ENCODE measurements at places on chromosomes 5 and 9.

DNA sequence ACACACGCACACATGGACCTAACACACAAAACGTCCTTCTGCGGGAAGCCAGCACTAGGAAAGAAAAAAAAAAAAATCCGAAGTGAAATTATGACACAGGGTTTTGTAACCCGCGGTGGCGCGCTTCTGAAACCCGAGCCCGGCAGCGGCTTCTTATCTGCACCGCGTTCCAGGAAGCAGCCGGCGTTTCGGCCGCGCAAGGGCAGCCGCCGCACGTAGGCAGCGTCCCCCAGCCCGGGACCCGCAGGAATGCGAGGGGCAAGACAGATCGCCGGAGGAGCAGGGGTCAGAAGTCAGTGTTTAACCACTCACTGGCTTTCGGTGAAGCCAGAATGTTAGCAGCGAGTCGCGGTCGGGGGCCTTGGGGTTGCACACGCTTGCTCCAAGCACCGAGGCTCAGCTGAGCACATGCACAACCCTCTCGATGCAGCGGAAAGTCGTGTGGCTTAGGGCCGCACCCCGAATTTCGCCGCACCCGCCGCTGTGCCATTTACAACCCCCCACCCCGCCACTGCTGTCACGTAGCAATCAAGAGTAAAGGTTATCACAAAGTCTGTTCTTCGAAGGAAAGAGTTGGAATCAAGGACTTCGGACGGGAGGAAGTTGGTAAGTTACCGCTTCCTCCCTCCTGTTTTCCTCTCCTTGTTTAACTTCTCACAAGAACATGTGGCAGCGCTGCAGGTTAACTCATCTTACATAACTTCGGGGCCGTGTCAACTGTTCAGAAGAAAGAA is 167.9 kb downstream of the AUH start:
- DNase-seq: peak; percentile 74

- DNase-seq: no peak
Measured at GRCh38 chr5:11040345-11040744, 279.3 kb upstream of the DAP start.

DNA sequence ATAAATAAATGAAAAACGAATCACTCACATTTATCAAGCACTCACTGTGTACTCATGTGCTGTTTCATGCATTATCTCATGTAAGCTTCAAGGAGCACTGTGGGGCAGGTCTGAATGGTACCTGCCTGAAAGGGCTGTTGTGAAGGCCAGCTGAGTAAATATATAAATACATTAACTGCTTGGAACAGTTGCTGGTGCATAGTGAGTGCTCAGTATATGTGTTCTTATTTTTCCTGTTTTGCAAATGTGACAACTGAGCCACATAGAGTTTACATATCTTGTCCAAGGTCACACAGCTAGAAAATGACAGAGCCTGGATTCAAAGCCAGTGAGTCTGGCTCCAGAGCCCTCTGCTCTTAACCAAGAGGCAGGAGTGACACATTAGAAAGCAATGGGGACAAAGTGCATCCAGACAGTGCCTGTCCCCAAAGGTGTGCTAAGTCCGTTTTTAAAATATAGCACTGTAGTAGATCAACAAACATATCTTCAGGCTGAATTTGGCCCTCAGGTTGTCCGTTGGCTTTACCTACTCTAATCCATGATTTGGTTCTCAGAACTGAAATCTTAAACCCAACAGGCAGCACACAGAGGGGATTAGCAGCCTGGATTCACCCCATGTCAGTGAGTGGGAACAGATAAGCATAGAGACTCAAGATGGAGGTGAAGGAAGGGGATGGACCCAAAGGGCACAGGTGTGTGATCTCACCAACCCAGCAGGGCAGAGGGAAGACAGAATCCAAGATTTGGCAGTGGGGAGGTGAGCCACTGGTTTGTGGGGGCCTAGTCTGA is 70.8 kb downstream of the WWC1 start:
- no peak for DNase-seq

DNA sequence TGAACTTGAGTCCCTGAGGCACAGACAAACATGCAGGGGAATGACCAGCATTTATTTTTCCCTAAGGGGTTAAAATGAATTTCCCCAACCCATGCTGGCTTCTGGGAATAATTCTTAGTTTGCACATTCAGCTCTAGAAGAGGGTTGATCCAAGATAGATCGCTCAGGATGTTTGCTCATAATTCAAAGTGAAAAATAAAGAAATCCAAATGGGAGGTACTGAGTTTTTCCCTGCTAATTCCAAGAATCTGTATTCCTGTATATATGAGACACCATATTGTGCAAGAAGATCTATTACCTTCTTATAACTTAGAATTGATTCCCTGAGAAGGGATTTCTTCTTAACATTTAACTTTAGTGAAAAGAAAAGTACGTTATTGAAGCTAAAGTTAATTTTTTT is 96.2 kb downstream of the VCAN start:
- DNase-seq: no peak

DNA sequence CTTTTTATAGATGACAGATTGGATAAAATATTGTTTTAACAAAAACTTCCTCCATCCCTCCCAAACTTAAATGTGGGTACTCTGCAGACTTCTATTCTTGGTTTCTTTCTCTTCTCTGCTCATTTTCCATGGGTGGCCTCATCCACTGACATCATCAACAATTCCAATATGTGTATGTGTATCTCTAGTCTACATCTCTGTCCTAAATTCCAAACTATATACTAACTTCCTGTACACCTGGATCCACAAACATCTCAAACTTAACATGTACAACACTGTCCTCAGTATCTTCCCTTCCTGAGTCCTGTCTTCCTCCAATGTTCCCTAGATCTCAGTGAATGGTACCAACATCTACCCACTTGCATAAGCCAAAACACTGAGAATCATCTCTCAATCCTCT is 28.5 kb upstream of the CDK5RAP2 start:
- no peak for DNase-seq

DNA sequence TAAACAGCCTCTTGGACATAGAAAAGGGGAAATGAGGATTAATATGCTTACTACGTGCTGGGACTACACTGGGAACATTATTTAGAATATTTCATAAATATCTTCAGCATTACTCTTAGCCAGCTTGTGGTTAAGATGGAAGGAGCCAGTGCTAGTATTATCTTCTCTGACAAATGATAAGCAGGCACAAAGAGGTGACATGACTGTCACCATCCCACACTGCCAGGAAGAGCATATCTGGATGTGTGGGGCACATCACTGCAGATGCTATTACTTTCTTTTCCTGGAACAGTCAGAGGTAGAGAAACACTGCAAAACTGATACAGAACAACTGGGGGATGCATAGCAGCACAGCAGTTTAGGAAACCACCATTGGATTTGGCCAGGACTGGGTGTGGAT is 281.0 kb upstream of the TNC start:
- DNase-seq: no peak

- DNase-seq: no peak
Measured at GRCh38 chr5:143033535-143034250, 263.5 kb downstream of the ARHGAP26 start.

DNA sequence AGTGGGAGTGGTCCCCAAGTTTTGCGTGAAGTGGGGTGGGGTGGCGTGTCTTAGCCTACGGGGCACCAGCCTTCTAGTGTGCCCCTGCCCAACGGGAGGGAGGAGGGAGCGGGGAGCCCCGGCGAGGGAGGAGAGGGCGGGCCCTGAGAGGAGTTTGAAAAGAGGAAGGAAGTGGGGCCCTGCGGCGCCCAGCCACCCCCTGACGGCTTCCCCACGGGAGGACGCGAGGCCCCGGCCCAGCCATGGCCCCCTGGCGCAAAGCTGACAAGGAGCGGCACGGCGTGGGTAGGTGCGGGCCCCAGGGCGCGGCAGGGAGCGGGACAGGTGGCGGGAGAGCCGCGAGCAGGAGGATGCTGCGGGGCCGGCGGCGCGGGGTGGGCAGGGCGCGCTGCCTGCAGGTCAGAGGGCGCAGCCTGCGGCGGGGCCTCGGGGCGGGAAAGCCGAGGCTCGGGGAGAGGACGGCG is at the start of gene DOCK2:
Gene DOCK2, plus strand, starts transcription at position 191 of the 464 bp plus-strand sequence. Its CDS starts 52 bp downstream, at position 243.
- DNase-seq: peak; percentile 67

DNA sequence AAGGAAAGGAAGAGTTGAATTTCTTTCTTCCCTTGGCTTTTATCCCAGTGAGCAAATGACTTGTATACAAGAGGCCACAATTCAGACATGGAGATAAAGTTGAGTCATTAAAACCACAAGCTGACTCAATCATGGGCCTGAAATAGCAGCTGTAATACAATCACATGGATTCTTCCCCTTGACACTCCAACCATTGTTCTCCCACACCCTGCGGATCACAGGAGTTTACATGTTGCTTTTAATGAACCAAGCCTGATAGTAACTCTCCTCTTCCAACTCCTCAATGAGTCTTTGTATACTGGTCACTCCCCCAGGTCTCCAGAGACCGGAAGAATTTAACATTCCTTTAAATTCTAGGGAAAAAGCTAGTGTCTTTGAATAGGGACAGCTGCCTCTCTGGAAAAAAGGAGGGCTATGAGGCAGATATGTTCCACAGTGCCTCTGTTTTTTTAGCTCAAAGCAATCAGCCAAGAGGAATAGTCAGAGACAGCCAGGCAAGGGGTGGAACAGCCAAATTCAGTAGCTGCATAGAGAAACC is 32.4 kb downstream of the PCDHGC5 start:
- DNase-seq: no peak

DNA sequence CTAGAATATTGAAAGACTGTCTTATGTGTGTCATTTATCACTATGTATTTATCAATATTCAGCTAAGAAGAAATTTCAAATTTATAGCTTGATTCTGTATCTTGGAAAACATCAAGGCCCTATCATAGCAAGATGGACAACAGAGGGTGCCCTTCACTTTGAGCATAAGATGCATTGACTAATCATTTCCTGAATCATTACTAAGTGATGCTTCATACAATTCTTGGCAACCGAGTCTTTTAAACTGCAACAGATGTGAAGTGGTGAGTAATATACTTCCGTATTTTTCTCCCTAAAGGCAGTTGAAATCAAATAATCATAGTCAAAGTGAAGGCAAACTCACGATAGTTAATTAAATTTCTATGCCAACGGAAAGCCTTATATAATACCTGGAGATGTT is 318.6 kb upstream of the RGMB start:
- no peak for DNase-seq

DNA sequence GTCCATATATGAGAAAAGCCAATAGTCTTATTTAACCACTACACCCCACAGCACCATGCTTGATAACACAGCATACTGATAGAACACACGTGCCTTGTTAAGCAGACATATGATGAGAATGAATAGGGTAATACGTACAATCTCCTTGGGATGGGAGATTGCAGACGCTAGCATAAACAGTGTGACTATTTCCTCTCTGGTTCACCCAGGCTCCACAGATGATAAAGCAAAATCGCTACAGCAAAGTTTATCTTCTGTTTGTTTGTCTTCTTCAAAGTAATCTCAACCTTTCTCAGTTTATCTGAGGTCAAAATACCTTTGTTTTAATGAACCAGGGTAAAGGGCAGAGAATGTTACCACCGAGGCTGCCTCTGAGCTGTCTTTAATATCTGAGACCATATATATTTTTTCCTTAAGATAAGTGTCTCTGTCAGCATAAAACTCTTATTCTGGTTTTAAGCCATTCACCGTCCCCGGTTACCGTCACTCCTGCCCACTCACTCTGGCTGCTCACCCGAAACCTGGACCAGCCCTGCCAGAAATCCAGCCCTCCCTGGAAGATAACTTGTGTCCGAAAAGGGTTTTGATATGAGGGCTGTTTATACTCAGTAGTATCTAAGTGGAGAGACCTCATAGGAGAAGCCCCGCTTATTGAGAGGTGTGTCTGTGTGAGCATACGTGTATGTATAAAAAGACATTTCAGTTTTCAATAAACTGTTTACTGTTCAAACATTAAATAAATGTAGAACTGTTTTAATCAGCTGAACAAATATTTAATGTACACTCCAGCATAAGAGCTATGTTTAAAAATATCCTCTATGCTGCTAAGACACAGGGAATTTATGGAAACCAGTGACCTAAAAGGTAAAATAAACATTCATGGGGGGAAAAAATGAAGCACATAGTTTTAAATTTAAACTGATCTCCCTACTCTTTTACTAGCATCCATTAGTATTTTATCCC is 465.4 kb downstream of the RASEF start:
- no peak for DNase-seq

DNA sequence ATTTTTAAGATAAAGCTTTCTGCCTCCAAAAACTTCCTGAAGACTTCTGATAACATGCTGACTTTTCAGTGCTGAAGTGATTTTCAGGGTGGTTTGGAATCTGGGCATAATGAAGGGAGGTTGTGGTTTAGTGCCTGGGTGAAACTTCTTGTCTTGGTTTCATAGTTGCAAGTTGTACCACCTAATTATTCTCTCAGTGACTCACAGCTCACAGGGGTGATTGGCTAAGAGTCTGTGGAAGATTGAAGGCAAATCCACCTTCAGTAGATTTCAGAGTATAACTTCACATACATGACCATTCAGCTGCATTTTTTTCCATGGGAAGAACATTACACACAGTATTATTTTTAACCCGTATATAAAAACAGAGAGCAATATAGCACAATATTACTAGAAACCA is 199.9 kb downstream of the PTTG1 start:
- no peak for DNase-seq

- no peak for DNase-seq
Measured at GRCh38 chr9:86351880-86352279, 2.3 kb downstream of the TUT7 start.

DNA sequence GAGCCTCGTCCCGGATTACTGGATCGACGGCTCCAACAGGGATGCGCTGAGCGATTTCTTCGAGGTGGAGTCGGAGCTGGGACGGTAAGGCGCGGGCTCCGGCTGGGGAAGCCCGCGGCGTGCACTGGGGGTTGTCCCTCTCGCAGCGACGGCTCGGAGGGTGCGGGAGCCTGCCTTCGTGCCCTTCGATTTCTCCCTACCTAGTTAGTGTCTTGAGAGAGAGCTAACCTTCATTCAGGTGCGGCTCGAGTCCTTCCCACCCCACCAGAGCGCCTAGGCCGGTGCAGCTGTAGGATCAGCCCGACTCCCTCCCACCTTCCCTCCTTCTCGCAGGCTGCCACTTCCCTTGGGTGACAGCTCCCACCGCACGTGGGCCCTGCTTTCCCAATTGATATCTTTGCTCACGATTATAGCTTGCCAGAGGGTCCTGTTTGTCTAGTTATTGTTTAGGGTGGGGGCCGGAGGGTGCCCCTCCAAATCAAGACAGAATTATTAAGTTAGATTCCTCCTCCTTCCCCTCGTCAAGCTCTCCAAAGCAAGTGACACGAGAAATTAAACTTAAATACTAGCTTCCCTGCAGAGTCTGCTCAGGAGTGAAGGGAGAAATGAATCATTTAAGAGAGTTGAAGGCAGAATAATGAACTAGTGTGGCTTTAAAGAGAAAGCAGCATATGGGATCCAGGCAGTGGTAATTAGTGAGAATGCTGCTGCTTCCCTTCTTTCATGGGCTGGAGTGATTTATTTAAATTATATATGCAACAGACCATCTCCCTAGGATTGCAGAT is 569 bp downstream of the CAMK4 start:
- DNase-seq: no peak

Measured in CD4-positive, alpha-beta memory T cell (primary cell).